ENCODE measurements at places on chromosomes 3 and 15.

DNA sequence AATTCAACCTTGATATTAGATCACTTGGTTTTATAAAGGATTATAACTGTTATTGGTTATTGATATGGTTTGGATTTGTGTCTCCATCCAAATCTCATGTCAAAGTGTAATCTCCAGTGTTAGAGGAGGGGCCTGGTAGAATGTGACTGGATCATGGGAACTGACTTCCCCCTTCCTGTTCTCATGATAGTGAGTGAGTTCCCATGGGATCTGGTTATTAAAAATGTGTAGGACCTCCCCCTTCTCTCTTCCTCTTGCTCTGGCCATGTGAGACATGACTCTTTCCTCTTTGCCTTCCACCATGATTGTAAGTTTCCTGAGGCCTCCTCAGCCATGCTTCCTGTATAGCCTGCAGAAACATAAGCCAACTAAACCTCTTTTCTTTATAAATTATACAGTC lies 136.0 kb upstream of the UBE2E2 start:
- H3K36me3 ChIP-seq, result no peaks in the 10 kb centered on the region
- H3K27ac ChIP-seq, result no peak overlapping the region
- no peaks in the 10 kb centered on the region for H3K27me3 ChIP-seq

- H3K27ac ChIP-seq, result no peak overlapping the region
- H3K36me3 ChIP-seq, result no peaks in the 10 kb centered on the region
- H3K4me1 ChIP-seq, result no peaks in the 10 kb centered on the region
Observed at GRCh38 chr3:155110022-155110421, 29.9 kb downstream of the MME start.

DNA sequence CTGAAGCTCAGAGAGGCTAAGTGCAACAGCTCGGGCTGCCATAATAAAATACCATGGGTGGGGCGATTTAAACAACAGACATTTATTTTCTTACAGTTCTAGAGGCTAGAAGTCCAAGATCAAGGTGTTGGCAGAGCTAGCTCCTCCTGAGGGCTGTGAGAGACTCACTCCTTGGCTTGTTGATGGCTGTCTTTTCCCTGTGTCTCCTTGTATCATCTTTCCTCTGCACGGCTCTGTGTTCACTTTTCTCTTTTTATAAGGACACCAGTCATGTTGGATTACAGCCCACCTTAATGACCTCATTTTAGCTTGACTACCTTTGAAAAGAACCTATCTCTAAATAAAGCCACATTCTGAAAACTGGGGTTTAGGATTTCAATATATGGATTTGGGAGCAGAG lies 129.7 kb downstream of the RPL22L1 start:
- H3K27me3 ChIP-seq, result no peaks in the 10 kb centered on the region
- no peak for DNase-seq
- no peak overlapping the region for H3K4me3 ChIP-seq
- no peak overlapping the region for H3K27ac ChIP-seq

GRCh38 chr3:136332776-136333175 lies 82.6 kb downstream of the PCCB start:
- DNase-seq, result no peak
- peaks cover 33% of the 10 kb centered on the region for H3K36me3 ChIP-seq

DNA sequence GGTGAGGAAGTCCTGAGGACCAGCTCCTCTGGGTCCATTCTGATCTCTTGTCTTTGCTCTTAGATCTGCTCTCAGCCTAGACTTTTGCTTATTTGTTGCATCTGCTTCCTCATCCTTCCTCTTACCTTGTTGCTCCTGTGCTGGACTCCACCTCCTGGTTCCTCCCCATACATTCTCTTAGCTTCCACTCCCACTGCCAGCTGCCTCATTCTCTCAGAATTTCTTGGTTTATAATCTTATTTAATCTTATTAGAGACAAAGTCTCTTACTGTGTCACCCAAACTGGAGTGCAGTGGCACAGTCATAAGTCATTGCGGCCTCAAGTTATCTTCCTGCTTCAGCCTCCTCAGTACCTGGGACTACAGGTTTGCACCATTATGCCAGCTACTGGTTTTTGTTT lies 68.2 kb upstream of the PSMD6 start:
- H3K4me1 ChIP-seq, result no peaks in the 10 kb centered on the region
- H3K27me3 ChIP-seq, result no peaks in the 10 kb centered on the region
- H3K27ac ChIP-seq, result no peak overlapping the region
- DNase-seq, result no peak

All from natural killer cell (primary cell).